Activated CD4-positive, alpha-beta T cell treated with anti-CD3 and anti-CD28 coated beads for 48 hours (primary cell): ENCODE measurements at places on chromosomes 5 and 9.

GRCh38 chr5:23136958-23137357 lies 283.8 kb upstream of the CDH12 start:
- DNase-seq: no peak

DNA sequence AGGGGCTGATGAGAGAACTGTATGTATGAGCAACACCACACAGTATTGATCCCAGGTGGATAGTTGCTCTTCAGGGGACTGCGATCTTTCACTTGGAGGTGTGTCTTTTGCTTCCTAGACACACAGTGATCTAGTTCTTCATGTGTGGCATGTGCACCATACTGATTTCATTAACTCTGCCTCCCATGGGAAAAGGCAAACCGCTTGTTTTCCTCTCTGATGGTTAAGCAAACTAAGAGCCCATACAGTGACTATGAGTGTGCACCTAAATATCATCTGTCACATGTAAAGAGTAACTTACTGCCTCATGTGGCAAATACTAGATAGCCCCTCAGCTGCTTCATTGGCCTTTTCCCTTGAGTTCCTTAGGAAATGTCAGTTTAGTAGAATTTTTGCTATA lies 147.3 kb downstream of the TLE4 start:
- DNase-seq: no peak

GRCh38 chr9:125504616-125505015 lies 202.4 kb downstream of the MAPKAP1 start:
- no peak for DNase-seq

DNA sequence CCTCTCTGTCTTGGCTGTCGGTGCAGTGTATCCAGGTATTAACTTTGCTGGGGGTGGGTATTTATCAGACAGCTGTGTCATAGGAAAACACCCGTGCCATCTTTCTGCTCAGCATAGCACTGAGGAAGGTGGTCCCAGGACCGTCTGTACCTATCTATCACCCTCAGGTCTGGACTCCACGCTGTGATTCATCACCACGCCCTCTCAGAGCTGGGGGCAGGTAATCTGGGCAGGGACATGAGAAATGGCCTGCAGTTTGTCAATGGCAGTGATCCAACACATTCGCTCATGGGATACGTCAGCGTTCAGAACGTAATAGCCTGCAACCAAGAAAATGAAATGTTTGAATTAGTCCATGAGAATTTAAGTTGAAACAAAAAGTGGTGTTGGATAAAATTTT lies 151.6 kb upstream of the MAP1B start:
- no peak for DNase-seq

- DNase-seq: no peak
Measured at GRCh38 chr5:35214051-35214450, 16.2 kb downstream of the PRLR start.

DNA sequence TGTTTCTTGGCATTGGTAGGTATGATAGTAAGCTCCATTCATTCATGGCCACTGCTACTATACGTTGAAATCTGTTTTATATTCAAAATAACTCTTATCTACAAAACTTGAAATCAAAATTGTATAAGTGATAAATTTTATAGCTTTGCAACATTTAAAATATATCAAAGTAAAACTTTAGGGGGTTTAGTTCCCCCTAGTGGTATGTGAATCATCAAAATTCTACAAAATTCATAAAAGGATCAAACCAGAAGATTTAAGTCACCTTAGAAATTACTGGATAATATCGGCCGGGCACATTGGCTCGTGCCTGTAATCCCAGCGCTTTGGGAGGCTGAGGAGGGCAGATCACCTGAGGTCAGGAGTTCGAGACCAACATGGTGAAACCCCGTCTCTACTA lies 243.0 kb upstream of the CDH18 start:
- no peak for DNase-seq

GRCh38 chr9:100869326-100869725 lies 159.2 kb upstream of the PLPPR1 start:
- no peak for DNase-seq

- DNase-seq: peak; percentile 40
Measured at GRCh38 chr9:95552814-95553546, 36.2 kb upstream of the PTCH1 start.

DNA sequence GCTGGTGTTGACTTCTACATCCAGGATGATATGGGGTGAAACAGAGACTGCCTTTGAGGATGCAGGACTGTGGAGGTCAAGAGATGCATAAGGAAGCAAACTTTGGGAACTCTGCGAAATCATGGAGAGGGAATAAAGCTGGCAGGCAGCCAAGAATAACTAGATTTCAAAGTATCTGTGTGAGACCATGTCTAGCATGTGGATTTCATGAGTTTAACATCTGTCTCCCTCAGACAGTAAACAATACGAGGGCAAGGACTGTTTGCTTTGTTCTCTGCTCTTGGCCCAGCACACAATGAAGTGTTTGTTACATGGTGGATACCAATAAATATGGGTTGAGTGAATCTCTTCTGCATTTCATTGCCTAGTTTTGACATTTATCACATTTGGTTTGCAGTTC lies 71.3 kb downstream of the RASEF start:
- DNase-seq: no peak
